ENCODE measurements at places on chromosomes 3 and 15. TPM values are rescaled to one million over a fixed set of nuclear protein-coding genes. Genes with fewer than 3 reads are reported as not detected.
A peak's percentile ranks its signal among the peaks of the same experiment; 100 is the strongest.

UCN2 gene
- total RNA-seq = 0.72 TPM

SNX33 gene
- 24.9 TPM for total RNA-seq

CMTM7 gene
- 8.2 TPM for total RNA-seq

UQCRC1 gene
- total RNA-seq = 273 TPM

FANCD2OS gene
- not detected for total RNA-seq

GOLGA8T gene
- 0.19 TPM for total RNA-seq

ZNF620 gene
- total RNA-seq = 12.3 TPM

NRG4 gene
- 2.4 TPM for total RNA-seq

GRCh38 chr3:37980462-37981347 is 9.9 kb upstream of the VILL start:
- H3K27me3 ChIP-seq = no peaks in the 10 kb centered on the region
- peaks cover 21% of the 10 kb centered on the region for H3K36me3 ChIP-seq
- peak overlapping the region; percentile 88 for H3K27ac ChIP-seq

GRCh38 chr3:70315021-70315420 is 2.6 kb upstream of the MDFIC2 start:
- H3K27me3 ChIP-seq = no peaks in the 10 kb centered on the region
- DNase-seq = no peak
- no peak overlapping the region for H3K4me3 ChIP-seq
- no peaks in the 10 kb centered on the region for H3K36me3 ChIP-seq
- no peaks in the 10 kb centered on the region for H3K4me1 ChIP-seq

DNA sequence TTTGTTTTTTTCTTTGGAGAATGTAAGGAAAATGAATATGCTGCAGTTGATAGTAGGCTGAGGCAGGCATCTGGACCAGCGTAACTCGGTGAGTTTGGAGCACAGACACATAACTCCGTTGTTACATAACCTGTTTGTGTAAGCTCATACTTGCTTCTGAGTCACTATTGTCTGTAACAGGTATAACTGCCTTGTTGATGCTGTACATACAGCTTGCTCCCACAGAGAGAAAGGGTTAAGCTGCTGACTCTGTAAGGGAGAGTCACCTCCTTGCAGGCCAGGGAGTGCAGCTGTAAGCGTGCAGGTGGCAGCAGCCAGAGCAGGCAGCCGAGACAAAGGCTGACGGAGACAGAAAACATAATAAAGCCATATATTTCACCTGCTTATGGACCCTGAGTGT is 20.4 kb downstream of the RETNLB start:
- no peak for DNase-seq
- no peak overlapping the region for H3K27ac ChIP-seq
- no peak overlapping the region for H3K4me3 ChIP-seq
- no peaks in the 10 kb centered on the region for H3K36me3 ChIP-seq
- H3K4me1 ChIP-seq = no peaks in the 10 kb centered on the region
- peaks cover 13% of the 10 kb centered on the region for H3K27me3 ChIP-seq

DNA sequence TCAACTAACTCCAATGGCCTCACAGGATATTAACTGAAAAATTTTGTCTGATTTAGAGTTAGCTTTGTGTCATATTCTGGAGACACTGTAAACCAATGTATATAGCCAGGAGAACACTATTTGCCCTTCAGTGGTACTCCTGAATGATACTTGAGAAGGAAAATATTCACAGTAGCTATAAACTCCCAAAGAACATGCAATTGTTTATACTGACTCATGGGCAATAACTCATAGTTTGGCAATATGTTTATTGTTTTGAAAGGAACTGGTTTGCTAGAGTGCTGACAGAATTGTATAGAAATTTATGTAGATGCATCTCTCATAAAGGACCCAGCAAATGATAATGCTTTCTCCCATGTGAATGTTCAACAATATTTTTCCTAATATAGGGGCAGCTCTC is 537.6 kb downstream of the PLOD2 start:
- no peaks in the 10 kb centered on the region for H3K36me3 ChIP-seq
- H3K27me3 ChIP-seq = no peaks in the 10 kb centered on the region
- no peak overlapping the region for H3K4me3 ChIP-seq

DNA sequence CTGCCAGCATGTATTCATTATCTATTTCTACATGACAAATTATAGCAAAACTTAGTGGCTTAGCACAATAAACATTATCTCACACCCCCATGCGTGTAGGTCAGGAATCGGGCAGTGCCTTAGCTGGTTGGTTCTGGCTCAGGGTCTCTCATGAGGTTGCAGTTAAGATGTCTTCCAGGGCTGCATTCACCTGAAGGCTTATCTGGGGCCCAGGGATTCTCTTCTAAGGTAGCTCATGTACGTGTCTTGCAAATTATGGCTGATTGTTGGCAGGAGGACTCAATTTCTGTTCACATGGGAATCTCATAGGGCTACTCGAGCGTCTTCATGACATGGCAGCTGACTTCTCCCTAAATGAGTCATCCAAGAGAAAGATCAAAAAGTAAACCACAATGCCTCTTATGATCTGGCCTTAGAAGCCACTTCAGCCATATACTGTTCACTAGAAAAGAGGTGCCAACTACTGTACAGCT is 42.9 kb upstream of the TSC22D2 start:
- no peaks in the 10 kb centered on the region for H3K36me3 ChIP-seq
- no peak overlapping the region for H3K4me3 ChIP-seq
- DNase-seq = no peak
- H3K27ac ChIP-seq = no peak overlapping the region
- H3K27me3 ChIP-seq = no peaks in the 10 kb centered on the region

- H3K4me1 ChIP-seq = peaks cover 75% of the 10 kb centered on the region
- no peak overlapping the region for H3K27ac ChIP-seq
Observed at GRCh38 chr15:98684995-98685525, 36.7 kb downstream of the IGF1R start.

DNA sequence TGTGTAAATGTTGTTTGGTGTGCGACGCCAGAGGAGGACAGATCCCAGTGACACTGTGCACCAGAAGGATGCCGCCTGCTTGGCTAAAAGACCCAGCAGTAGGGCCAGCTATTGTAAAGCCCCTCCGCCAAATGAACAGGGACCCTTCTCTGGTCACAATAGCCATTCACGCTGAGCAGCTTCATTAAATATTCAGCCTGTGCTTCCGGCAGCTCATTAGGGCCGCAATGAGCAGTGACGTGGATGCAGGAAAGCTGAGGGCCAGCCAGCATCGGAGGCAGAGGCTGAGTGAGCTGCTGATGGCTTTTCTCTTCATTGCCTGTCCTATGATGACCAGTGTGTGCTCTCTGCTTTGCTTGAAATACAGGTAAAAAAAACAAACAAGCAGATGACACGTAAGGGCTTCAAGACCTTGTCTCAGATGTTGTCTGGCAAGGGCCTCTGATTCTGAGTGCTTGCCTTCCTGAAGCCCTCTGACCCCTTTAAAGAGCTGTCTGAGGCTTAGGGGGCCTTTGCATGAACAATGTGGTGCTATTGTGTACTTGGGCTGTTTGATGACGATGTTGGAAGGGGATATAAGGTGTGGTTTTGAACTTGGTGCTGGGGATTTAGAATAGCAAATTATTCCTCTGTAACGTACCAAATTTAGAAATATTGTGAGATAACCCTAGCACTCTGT is 130.4 kb downstream of the FEZF2 start:
- peaks cover 48% of the 10 kb centered on the region for H3K4me1 ChIP-seq
- H3K36me3 ChIP-seq = peaks cover 25% of the 10 kb centered on the region
- DNase-seq = no peak
- no peak overlapping the region for H3K4me3 ChIP-seq

GRCh38 chr3:179108086-179108485 is 36.5 kb upstream of the ZMAT3 start:
- H3K4me3 ChIP-seq = no peak overlapping the region
- no peaks in the 10 kb centered on the region for H3K36me3 ChIP-seq
- DNase-seq = no peak
- H3K4me1 ChIP-seq = peaks cover 4% of the 10 kb centered on the region
- peaks cover 12% of the 10 kb centered on the region for H3K27me3 ChIP-seq

GRCh38 chr15:64379216-64379960 is 1.9 kb downstream of the PCLAF start:
- no peak overlapping the region for H3K27ac ChIP-seq
- DNase-seq = no peak
- peak overlapping the region; percentile 96 for H3K4me3 ChIP-seq
- H3K36me3 ChIP-seq = peaks cover 9% of the 10 kb centered on the region

- no peaks in the 10 kb centered on the region for H3K36me3 ChIP-seq
- peaks cover 17% of the 10 kb centered on the region for H3K4me1 ChIP-seq
- H3K4me3 ChIP-seq = peak overlapping the region; percentile 78
- DNase-seq = no peak
- H3K27ac ChIP-seq = no peak overlapping the region
- H3K27me3 ChIP-seq = peaks cover 60% of the 10 kb centered on the region
Observed at GRCh38 chr15:100341239-100341749, 481 bp downstream of the ADAMTS17 start.

GRCh38 chr3:118348169-118348557 is 686.5 kb downstream of the IGSF11 start:
- DNase-seq = no peak
- no peaks in the 10 kb centered on the region for H3K36me3 ChIP-seq
- H3K27ac ChIP-seq = no peak overlapping the region
- no peaks in the 10 kb centered on the region for H3K27me3 ChIP-seq
- H3K4me3 ChIP-seq = no peak overlapping the region

DNA sequence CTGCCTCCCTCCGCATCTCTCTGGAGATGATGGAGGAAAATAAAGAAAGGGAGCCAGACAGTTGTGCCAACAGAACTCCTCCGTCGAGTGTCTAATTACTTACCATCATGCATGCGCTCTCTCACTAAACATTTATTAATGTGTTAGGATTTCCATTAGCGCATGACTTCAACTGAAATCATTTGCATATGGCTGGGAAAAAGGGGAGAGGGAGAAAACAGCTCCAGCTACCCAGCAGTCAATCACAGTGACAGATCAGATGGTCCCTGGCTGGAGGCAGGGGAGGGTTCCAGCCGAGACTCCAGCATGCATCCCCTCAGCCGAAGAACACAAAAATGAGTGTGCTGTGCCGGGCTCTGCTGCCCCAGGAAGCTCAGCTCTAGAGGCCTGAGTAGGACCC is 6.8 kb upstream of the RHO start:
- DNase-seq = no peak
- H3K27ac ChIP-seq = no peak overlapping the region
- peaks cover 3% of the 10 kb centered on the region for H3K36me3 ChIP-seq
- H3K4me1 ChIP-seq = peaks cover 18% of the 10 kb centered on the region
- H3K4me3 ChIP-seq = no peak overlapping the region

- H3K36me3 ChIP-seq = no peaks in the 10 kb centered on the region
- H3K4me1 ChIP-seq = peaks cover 36% of the 10 kb centered on the region
- H3K4me3 ChIP-seq = no peak overlapping the region
Observed at GRCh38 chr3:53168175-53168923, 7.3 kb downstream of the PRKCD start.

DNA sequence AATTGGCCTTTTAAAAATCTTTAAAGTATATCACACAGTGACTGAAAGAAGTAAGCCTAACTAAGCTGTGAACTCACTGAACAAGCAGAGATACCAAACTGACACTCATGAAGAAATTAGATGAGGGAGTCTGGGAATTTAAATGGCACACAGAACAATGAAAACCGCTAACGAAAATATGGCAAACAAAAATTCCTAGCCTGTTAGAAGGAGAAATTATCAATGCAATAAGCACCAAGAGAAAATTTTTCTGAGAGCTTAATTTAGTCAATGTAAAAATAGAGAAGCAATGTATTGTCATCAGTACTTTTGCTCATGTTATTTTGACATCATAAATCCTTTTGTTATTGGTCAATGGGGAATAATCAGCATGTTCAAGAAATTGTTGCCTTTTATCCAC is 291.1 kb upstream of the PDZRN3 start:
- no peak overlapping the region for H3K27ac ChIP-seq
- no peak overlapping the region for H3K4me3 ChIP-seq
- no peaks in the 10 kb centered on the region for H3K27me3 ChIP-seq
- DNase-seq = no peak

DNA sequence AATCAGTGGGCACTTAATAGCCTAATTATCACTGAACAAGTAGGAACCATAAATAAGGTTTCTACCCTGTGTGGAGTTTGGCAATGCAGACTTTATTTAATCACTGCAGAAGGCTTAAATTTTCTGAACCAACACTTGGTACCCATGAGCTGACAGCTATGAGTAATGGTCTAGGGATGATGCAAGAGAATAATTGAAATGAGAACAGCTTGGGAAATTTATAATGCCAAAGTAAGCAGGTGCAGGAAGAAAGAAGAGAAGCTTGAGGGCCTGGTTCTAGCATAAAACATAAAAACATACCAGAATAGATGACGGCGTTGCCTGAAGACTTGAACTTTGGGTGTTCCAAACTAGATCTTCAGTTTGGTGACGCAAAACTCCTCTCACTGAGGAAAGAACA is 67.0 kb downstream of the IMPG2 start:
- no peak overlapping the region for H3K4me3 ChIP-seq
- no peak for DNase-seq
- no peaks in the 10 kb centered on the region for H3K36me3 ChIP-seq
- H3K27me3 ChIP-seq = no peaks in the 10 kb centered on the region
- H3K27ac ChIP-seq = no peak overlapping the region

DNA sequence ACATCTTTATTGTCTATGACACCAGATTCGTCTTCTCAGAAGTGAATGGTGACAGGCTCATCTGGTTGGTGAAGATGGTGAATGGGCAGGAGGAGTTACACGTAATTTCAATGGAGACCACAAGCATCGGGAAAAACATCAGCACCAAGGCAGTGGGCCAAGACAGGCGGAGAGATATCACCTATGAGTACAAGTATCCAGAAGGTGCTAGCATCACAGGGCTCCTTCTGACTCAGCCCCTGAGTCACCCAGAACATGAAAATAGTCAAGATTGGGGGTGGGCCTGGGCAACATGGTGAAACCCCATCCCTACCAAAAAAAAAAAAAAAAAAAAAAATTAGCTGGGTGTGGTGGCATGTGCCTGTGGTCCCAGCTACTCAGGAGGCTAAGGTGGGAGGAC is 32.6 kb downstream of the TGM4 start:
- peaks cover 5% of the 10 kb centered on the region for H3K4me1 ChIP-seq
- H3K4me3 ChIP-seq = no peak overlapping the region
- DNase-seq = no peak
- H3K27me3 ChIP-seq = peaks cover 10% of the 10 kb centered on the region
- H3K27ac ChIP-seq = no peak overlapping the region
- H3K36me3 ChIP-seq = no peaks in the 10 kb centered on the region

GRCh38 chr3:163939926-163940325 is 1138.4 kb downstream of the SI start:
- H3K27me3 ChIP-seq = no peaks in the 10 kb centered on the region
- no peak overlapping the region for H3K27ac ChIP-seq
- no peak overlapping the region for H3K4me3 ChIP-seq
- no peaks in the 10 kb centered on the region for H3K36me3 ChIP-seq
- no peaks in the 10 kb centered on the region for H3K4me1 ChIP-seq
- no peak for DNase-seq

DNA sequence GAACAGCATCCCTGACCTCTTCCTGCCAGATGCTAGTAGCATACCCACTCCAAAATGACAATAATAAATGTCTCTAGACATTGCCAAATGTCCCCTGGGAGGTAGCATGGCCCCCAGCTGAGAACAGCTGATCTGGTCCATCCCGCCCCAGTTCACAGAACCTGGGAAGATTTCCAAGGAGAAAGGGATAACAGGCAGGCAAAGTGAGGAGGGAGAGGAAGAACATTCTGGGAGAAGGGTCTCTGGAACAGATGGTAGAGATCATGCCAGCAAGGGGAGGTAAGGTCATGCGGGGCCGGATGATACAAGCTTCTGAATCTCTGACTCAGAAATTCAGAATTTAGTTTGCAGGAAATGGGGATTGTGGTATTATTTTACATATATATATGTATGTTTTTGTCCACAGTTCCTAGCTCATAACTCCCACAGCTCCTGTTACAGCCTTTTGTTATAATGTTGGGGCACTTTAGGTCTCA is 192.7 kb downstream of the SUCLG2 start:
- no peak for DNase-seq
- no peak overlapping the region for H3K27ac ChIP-seq

Measured in type B pancreatic cell (in vitro differentiated cells).